ENCODE measurements at places on chromosomes 5 and 9.

- DNase-seq = no peak
These were observed 439.9 kb upstream of the KLF4 start for GRCh38 chr9:107929443-107929842.

- DNase-seq = no peak
These were observed 101.9 kb downstream of the PDE8B start for GRCh38 chr5:77312413-77312812.

- no peak for DNase-seq
These were observed 43.1 kb downstream of the POLR1E start for GRCh38 chr9:37528652-37529471.

DNA sequence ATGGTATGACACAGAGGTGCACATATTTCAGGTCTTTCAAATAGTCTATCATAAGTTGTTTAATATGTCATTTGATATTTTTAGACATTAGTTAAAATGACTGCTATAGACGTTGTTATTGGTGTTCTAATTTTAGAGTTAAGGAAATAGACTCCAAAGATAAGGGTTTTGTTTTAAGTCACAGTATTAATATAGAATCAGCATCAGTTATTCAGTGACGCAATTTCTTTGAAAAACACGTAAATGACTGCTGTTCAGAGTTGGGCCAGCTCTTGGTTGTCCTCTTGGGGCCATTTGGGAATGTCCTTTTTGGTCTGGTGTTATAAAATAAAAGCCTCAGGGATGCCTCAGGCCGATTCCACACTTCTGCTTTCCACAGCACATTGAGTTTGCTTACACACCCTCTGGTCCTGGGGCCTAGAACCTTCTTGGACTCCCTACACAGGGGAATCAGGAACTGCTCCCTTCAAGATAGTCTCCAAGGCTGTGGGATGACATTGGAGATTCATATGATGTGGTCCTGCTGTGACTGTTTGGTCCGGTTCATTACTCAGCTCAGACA, 14.3 kb downstream of the OTULIN start:
- DNase-seq = no peak

All from DND-41 (cell line).